ENCODE measurements at places on chromosomes 16 and 17. TPM values are rescaled to one million over a fixed set of nuclear protein-coding genes. Genes with fewer than 3 reads are reported as not detected.

RAC3 gene
- 5.8 TPM for total RNA-seq

SRL gene
- not detected for total RNA-seq

RTN4RL1 gene
- 0.27 TPM for total RNA-seq

VTN gene
- 0.11 TPM for total RNA-seq

DHRS11 gene
- total RNA-seq = 8.6 TPM

AATK gene
- total RNA-seq = 0.63 TPM

KRTAP9-4 gene
- not detected for total RNA-seq

Measured in activated CD8-positive, alpha-beta T cell treated with anti-CD3 and anti-CD28 coated beads for 36 hours (primary cell).